Bone marrow (tissue), 2 donors: ENCODE measurements at places on chromosomes 11 and 22.

GRCh38 chr11:47592251-47592650, 2.0 kb downstream of the C1QTNF4 start:
- DNase-seq, result no peak

DNA sequence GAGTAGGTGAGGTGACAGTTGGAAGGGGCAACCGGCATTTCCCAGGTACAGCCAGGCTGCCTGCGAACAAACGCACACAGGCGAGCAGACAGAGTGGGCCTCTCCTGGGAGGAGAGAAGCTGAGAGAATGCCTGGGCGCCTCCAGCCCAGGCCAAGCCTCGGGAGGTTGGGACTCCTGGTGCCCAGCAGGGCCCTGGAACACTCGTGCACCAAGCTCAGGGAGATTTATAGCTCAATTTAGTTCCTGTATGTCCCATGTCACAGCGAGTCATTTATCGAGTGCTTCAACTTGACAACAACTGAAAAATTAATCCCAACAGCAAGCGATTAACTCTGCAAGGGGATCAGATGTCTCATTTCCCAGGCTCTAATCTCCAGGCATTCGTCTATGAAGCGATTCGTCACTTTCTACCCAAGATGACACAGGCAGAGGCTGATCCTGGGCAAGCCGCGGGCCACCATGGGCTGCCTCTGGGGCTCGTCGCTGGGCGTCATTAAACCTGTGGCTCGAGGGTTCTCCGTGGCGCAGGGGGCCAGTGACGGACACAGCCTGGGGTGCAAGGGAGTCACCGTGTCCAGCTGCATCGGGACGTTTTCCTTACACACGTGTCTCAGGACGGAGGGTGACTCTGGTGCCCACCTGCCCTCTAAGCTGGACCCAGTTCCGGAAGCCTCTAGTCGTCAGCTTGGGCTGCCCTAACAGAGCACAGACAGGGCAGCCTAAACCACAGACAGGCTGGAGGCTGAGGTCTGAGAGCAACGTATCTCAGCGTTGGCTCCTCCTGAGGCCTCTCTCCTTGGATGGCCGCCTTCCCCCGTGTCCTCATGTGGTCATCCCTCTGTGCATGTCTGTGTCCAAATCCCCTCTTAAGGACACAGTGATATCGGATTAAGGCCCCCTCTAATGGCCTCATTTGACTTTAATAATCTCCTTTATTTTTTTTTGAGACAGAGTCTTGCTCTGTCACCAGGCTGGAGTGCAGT, 154.1 kb downstream of the CTTN start:
- DNase-seq, result no peak

DNA sequence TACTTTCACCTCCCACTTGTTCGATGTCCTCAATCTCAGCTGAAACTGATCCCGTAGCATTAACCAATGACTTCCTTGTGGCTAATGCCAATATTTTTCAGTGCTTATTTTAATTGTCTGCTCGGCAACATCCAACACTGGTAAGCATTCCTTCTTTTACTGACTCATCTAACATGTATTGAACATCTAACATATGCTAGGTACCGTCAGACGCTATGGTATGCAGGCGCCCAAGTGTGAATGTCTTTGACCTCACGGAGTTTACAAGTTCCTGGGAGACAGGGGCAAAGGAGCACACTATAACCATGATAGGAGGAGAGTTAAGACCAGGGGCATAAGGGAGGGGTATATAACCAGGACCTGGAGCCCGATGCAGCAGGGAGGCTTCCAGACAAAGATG, 1.7 kb downstream of the BRMS1 start:
- no peak for DNase-seq

DNA sequence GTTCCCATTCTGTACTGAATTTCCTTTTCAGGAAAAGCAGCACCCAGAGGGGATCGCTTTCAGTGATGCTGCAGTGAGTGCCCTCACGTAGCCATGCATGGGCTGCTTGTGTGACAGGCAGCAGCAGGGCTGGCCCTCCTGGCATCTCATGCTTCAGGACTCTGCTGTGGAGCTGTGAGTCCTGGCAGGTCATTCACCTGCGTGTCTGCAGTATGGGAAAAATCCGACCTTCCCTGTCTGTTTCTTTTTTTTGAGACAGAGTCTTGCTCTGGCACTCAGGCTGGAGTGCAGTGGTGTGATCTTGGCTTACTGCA, 13.4 kb downstream of the GLB1L2 start:
- no peak for DNase-seq

- DNase-seq, result no peak
Measured at GRCh38 chr11:130673698-130674097, 225.3 kb downstream of the ADAMTS15 start.

DNA sequence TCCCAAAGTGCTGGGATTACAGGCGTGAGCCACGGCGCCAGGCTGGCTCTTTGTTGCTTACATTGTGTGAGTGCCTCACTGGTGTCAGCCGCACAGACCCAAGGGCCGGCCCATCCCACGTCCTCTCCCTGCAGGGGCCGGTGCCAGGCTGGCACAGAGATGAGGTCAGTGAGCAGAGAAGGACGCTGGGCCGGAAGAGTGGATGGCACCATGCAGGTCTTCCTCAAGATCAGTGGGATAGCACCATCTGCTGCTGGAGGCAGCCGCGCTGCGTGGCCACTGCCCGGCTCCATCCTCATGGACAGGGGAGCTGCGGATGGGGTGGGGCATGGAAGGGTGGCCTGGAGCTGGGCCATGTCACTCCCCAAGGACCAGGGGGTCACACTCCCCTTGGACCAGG, 22.0 kb upstream of the FGF4 start:
- no peak for DNase-seq
